ENCODE measurements at places on chromosomes 12 and 14. TPM values are rescaled to one million over a fixed set of nuclear protein-coding genes. Genes with fewer than 3 reads are reported as not detected.

The FOXG1 gene
- 0.09 TPM for total RNA-seq

The FBXO21 gene
- total RNA-seq: 148 TPM

The UNC79 gene
- total RNA-seq: 50.0 TPM

The AKAP6 gene
- total RNA-seq: 223 TPM

The KRT6B gene
- total RNA-seq: not detected

The E2F7 gene
- 9.3 TPM for total RNA-seq

The VRTN gene
- total RNA-seq: not detected

The CLEC2A gene
- not detected for total RNA-seq

The MYO1H gene
- total RNA-seq: 0.09 TPM

The GNS gene
- total RNA-seq: 49.3 TPM

The CMA1 gene
- not detected for total RNA-seq

The RHOJ gene
- total RNA-seq: 16.2 TPM

The AQP6 gene
- total RNA-seq: 0.27 TPM

The RASAL1 gene
- total RNA-seq: 0.27 TPM

The PTPRQ gene
- 0.73 TPM for total RNA-seq

The CDCA3 gene
- total RNA-seq: 10.2 TPM

The CCDC177 gene
- 4.5 TPM for total RNA-seq

The ASPG gene
- 0.45 TPM for total RNA-seq

The PRIMA1 gene
- 0.73 TPM for total RNA-seq

The LHX5 gene
- total RNA-seq: 10.2 TPM

The KLRC3 gene
- 5.7 TPM for total RNA-seq

The PPP2R3C gene
- total RNA-seq: 50.4 TPM

The CD27 gene
- total RNA-seq: not detected

The TCL1A gene
- total RNA-seq: not detected

The MSRB3 gene
- 7.0 TPM for total RNA-seq

The DLK1 gene
- 0.54 TPM for total RNA-seq

The GPD1 gene
- total RNA-seq: 1.7 TPM

The TPCN1 gene
- 27.7 TPM for total RNA-seq

The HOXC12 gene
- not detected for total RNA-seq

The FRS2 gene
- 78.7 TPM for total RNA-seq

The RERGL gene
- 0.91 TPM for total RNA-seq

The WIF1 gene
- 0.45 TPM for total RNA-seq

The DNAJC22 gene
- 1.4 TPM for total RNA-seq

The GPR84 gene
- total RNA-seq: 0.36 TPM

The ALDH1L2 gene
- total RNA-seq: 7.0 TPM

The ACOT6 gene
- not detected for total RNA-seq

The ATF7 gene
- 16.4 TPM for total RNA-seq

The PLD4 gene
- 3.9 TPM for total RNA-seq

The TAS2R46 gene
- total RNA-seq: 13.9 TPM
